HS-27A (cell line): ENCODE measurements at places on chromosomes 3 and 15.

GRCh38 chr3:169769287-169770181 is at the start of gene ACTRT3:
ACTRT3 (minus strand) TSS chr3:169769561; CDS start chr3:169769520, 41 bp downstream.
- no peak for DNase-seq

DNA sequence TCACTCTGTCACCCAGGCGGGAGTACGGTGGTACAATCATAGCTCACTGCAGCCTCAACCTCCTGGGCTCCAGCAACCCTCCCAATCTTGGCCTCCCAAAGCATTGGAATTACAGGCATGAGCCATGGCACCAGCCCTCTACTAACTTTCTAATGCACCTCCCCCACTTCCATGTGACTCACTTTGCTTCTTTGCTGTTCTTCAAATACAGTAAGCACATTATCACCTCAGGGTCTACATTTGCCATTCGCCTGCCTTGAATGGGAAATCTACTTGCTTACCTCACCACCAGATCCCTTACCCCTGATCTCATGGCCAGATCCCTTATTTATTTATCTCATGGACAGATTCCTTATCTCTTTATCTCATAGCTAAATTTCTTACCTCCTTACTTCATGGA is 235.3 kb downstream of the KCNMB2 start:
- no peak for DNase-seq

DNA sequence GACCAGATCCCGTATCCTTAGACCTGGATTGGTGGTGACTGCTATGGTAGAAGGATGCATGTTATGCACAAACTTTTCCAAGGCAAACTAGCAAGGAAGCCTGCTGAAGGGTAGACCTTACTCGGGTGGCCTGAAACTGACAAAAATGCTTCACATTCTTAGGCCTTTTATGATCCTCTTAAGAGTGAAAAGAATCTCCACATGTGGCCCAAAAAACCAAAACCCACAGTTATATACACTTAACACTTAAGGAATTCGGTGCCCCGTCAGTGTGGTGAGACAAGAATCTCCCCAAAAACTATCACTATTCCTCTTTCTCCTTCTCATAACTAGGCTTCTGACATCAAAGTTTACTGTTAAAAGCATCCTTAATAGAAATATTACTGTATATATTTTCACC is 130.1 kb upstream of the SOX2 start:
- DNase-seq: no peak

DNA sequence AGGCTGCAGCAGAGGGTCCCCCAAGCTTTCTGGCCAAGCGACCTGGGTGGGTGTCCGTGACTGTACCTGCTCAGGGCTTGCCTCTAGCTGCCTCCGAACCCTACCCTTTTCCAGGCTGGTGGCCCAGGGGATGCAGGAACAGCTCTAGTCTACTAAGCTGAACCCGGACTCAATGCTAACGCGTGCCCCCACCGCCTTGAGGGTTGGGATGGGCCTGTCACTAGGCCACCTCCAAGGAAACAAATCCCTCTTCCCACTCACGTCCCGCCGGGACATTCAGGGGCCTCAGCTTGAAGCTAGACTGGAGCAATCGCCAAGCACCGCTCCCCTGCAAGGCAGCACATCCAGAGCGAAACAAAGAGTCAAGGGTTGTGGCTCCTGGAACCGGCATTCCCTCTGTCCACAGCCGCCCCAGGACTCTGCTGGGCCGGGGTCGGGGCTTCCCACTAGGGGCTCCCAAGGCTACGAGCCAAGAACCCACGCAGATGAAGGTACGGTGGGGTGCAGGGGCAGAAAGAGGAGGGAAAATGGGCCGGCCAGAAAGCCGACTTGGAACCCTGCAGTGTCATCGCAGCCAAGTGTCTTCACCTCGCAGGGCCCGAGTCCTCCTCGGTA is 2.9 kb downstream of the FBXL22 start:
- no peak for DNase-seq

DNA sequence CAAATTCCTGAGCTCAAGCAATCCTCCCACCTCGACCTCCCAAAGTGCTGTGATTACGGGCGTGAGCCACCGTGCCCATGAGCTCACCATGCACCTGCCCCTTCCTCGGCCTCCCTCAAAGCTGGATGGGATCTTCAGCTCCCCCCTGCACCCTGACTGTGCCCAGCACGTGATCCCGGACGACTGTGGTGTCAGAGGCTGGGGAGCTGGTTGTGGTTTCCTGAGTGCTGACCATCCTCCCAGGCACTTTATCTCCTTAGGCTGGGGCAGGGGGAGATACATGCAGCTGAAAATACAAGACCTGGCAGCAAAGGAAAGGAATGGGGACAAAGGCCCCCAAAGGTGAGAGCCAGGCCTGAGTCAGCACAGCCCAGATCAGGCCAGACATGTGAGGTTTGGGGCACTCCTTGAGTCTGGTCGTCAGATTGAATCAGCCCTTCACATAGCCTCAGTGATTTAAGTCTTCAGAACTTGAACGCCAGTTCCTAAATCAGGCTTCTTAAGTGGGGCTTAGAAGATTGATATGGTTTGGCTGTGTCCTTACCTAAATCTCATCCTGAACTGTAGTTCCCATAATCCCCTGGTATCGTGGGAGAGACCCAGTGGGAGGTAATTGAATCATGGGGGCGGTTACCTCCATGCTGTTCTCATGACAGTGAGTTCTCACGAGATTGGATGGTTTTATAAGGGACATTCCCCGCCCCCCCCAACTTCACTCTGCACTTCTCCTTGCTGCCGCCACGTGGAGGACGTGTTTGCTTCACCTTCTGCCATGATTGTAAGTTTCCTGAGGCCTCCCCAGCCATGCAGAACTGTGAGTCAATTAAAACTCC is 35.8 kb downstream of the PRKCD start:
- DNase-seq: no peak

DNA sequence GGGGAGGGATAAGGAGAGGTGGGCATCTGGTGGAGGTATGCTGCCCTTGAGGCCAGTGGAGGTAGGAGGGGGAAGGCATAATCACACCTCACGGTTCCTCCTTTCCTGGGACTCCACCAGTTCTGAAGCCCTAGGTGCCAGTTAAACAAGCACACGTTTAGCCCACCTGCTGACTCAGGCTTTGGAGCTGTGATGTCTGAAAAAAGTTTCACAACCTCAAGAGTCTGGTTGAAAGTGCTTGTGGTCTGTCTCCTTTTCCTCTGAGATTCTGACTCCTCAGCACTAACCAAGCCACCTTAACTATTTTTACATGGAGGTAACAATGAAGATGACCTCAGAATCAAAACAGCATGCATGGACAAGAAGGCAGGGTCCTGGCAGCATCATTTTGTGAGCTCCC is 23.0 kb downstream of the HPS3 start:
- no peak for DNase-seq

GRCh38 chr3:43080726-43081568 is 24.9 kb downstream of the POMGNT2 start:
- DNase-seq: no peak

DNA sequence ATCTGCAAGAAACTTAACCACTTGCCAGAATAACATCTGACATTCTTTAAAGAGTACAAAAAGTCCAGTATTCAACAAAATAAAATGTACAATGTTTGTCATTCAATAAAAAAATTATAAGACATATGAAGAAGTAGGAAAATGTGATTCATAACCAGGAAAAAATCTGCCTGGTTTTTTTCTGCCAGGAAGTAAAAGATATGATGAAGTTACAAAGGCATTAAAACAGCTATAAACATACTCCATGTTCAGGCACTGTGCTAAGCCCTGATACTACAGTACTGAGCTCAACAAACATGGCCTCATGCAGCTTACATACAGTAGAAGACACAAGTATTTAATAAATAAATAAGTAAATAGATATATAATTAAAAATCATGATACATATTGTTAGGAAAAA is 178.4 kb upstream of the STT3B start:
- DNase-seq: no peak

- DNase-seq: peak; percentile 87
Observed at GRCh38 chr3:120160050-120160449, 65.8 kb upstream of the GSK3B start.

- no peak for DNase-seq
Observed at GRCh38 chr3:40938591-40938990, 260.7 kb upstream of the CTNNB1 start.

- DNase-seq: no peak
Observed at GRCh38 chr3:142127941-142128658, 21.2 kb downstream of the TFDP2 start.

- no peak for DNase-seq
Observed at GRCh38 chr15:52247461-52247860, 48.1 kb downstream of the MYO5C start.

DNA sequence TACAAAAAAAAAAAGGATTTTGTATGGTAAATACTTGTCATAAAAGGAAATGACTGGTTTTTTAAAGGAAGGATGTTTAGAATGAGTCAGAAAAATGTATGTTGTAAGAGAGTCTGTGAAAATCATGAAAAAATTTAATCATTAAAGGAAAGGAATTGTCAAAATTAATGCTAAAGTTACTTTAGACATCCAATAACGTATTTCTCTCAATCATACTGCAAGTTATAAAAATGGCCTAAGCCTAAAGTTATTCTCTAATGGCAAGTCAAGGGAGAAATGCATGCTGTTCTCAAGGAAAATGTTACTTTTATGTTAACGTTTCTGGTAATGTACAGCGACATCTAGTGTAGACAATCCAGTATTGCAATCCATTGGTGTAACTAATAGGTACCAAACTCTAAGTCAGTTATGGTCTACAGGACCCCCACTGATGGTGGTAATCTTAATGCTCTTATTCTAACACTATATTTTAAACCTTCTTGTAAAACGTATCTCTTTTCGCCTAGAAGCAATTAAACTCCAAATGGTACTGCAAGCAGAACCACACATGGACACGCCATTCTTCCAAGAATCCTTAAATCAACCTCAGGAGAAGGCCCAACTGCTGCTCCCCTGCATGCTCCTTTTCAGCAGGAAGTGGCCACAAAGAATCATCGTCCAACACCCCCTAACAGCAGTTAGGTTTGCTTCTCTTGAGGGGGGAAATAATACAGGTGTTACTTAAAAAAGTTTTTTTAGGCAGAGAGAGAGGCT is 35.2 kb downstream of the NCEH1 start:
- peak; percentile 40 for DNase-seq

GRCh38 chr15:36331531-36332275 is 247.7 kb upstream of the CDIN1 start:
- DNase-seq: no peak

GRCh38 chr15:99454941-99455788 is 110.6 kb upstream of the MEF2A start:
- peak; percentile 96 for DNase-seq

DNA sequence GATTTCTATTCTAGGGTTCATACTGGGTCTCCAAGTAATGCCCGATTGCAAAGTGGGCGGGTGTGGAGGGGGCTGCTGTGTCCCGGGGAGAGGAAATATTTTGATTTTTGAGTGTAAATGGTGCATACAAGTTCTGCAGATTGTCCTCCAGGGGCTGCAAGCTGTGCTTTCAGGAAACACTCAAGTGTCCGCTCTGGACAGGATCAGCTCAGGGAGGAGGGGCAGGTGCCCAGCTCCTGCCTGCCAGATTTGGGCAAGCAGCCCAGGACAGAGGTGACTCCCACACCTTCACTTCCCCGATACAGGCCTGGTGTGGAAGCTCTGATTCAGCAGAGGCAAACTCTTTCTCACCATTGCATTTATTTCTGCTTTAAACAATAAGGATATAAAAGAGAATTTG is 142.7 kb downstream of the ALDH1A2 start:
- DNase-seq: no peak

GRCh38 chr15:94477913-94478553 is 246.7 kb downstream of the MCTP2 start:
- DNase-seq: no peak

GRCh38 chr3:156273111-156273694 is 152.8 kb downstream of the KCNAB1 start:
- DNase-seq: no peak

DNA sequence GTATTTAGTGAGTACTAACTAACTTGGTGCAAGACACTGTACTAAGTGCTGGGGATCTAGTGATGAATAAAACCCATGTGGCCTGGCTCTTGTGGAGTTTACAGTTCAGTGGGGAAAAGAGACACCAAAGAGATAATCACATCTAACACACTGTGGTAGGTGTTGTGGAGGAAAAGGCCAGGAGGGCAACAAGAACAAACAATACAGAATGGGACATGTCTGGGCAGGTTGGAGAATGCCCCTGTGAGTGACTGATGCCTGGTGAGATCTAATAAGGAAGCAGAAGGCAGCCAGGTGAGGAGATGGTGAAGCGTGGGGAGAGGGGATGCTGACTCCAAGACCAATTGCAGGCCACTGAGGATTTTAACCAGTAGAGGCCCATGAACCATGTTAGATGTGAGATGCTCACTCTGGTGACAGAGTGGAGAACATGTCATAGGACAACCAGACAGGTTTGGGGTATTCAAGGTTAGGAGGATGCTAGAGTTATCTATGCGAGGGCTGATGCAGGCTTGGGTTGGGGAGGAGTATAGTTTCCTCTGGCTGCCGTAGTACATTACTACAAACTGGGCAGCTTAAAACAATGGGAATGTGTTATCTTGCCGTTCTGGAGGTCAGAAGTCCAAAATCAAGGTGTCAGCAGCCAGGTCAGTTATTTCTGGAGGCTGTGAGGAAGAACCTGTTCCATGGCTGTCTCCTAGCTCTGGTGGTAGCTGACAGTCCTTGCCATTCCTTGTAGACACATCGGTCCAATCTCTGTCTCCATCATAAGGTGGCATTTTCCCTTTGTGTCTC is 81.4 kb downstream of the ARNT2 start:
- no peak for DNase-seq

- DNase-seq: no peak
Observed at GRCh38 chr3:94081884-94082283, 19.0 kb downstream of the NSUN3 start.

- peak; percentile 94 for DNase-seq
Observed at GRCh38 chr15:74540761-74541493, at the start of gene ARID3B. ARID3B (plus strand) TSS chr15:74541220; CDS start chr15:74543937, 2,717 bp downstream.

DNA sequence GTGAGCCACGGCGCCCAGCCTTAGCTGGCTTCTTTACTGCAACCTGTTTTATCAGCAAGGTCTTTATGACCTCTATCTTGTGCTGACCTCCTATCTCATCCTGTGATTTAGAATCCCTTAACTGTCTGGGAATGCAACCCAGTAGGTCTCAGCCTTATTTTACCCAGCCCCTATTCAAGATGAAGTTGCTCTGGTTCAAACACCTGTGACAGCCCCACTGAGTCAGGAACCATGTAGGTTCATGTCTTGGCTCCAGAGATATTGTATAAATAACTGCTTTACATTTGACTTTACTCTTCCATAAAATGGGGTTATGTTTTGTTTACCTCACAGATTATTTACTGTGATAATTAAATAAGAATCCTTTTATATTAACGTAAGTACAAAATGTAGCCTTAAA is 27.1 kb upstream of the ANO10 start:
- no peak for DNase-seq

DNA sequence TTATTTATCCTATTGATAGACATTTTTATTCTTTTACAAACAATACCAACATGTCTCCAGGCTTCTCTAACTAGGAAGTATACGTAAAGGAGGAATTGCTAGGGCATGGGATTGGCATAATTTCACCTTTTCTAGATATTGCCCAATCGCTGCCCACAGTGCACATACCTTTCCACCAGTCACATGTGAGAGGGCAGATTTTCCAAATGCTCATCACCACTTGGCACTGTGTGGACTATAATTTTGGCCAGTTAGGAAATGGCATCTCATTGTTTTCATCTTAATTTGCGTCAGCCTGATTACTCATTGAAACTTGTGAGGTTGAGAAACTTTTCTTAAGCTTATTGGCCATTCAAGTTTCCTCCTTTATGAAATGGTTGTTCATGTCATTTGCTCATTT is 57.4 kb upstream of the POLR2M start:
- no peak for DNase-seq
